ENCODE measurements at places on chromosomes 11 and 22.

DNA sequence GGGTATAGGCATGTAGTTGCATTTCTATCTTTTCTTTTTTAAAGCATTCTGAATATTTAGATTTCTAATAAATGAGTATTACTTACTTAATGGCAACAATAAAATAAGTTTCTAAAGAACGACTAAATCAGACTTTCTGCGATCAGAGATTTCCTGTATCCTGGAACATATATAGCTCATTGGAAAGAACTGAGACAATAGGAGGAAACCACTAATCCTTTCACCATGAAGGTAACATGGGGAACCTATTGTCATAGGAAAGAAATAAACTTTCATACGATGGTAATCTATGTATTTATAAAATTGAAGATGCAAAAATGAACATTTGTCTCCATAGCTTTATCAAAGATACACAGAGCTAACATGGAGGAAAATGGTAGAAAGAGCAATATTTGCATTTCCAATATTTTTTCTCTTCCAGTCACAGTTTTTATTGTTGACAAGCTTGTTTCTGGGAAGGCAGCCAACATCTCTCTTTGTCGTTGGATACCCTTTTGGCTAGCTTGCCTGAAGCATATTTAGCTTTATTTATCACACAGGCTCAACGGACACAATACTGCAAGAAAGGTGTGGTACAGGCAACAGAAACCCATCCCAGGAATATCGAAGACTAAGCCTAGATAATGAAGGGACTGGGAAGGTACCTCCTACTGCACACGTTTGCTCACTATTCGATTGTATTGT lies 293.3 kb upstream of the MPPED2 start:
- no peak for DNase-seq

- DNase-seq: no peak
Measured at GRCh38 chr11:65931773-65932557, 12.7 kb downstream of the DRAP1 start.

GRCh38 chr11:91902312-91902711 lies 322.3 kb upstream of the FAT3 start:
- DNase-seq: no peak

- DNase-seq: peak; percentile 25
Measured at GRCh38 chr22:39898997-39899396, 1.9 kb upstream of the GRAP2 start.

- DNase-seq: no peak
Measured at GRCh38 chr11:133078591-133079404, 453.5 kb downstream of the OPCML start.

- DNase-seq: no peak
Measured at GRCh38 chr11:45537614-45538013, 127.8 kb downstream of the CHST1 start.

GRCh38 chr22:40181323-40181722 lies 3.6 kb downstream of the TNRC6B start:
- no peak for DNase-seq

DNA sequence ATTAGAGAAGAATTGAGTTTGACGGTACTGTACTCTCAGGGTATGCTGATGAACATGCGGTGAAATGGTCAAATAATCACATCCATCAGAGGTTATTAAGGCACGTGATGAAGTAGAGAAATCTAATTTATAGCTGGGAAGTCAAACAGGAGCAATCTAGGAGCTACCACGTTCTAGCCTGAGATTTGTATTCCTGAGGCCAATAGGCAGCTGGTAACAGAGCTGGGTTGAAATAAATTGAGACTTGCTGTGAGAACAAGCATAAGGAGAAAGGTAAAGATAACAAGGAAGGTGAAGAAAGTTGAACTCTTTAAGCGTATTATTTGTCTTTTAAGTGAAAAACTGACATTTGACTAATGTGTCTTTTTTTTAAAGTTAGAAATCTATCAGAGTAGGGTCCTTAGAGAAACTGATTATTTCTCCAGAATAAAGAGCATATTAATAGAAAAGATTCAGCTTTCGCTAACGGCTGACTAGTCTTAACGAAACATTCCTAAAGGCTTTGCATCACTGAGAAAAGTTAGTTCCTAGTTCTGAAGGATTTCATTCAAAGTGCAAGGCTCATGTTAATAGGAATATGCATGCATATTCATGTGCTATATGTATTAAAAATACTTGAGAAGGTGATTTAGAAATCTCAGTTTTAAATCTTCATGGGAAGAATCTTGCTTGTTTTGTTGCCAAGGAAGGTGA lies 5.2 kb upstream of the WEE1 start:
- no peak for DNase-seq

DNA sequence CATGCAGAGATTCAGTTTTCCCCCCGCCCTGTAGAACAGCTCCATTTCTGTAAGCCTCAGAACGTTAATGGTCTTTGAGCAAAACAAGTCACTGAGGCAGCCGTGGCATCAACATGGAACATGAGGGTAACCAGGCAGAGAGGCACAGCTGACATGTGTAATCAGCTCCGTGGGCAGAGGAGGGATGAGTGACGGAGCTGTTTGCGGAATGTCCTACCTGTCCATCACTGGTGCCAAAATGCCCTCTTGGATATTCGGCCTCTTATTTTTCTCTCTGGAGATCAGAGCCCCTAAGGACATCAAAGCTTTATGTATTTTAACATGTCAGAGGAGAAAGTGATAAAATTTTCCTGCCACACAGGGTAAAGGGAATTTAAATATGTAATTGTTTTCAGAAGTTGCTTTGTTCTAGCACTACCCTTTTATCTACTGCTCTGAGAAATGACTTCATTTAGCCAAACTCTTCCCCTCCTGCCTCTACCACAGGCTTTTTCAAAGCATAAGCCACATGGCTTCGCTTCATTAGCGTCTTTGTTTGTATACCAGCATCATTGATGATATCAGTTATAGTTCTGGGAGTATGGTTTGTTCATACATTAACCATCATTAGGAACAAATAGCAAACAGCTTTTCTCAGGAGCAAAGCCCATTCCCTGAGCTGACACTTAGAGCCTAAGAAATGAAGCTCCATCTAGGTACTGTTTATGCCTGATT lies 32.9 kb downstream of the C11orf71 start:
- DNase-seq: no peak

GRCh38 chr11:46072172-46072964 lies 48.9 kb downstream of the PHF21A start:
- DNase-seq: no peak

GRCh38 chr22:35409783-35410662 lies 10.1 kb downstream of the MCM5 start:
- DNase-seq: peak; percentile 84

DNA sequence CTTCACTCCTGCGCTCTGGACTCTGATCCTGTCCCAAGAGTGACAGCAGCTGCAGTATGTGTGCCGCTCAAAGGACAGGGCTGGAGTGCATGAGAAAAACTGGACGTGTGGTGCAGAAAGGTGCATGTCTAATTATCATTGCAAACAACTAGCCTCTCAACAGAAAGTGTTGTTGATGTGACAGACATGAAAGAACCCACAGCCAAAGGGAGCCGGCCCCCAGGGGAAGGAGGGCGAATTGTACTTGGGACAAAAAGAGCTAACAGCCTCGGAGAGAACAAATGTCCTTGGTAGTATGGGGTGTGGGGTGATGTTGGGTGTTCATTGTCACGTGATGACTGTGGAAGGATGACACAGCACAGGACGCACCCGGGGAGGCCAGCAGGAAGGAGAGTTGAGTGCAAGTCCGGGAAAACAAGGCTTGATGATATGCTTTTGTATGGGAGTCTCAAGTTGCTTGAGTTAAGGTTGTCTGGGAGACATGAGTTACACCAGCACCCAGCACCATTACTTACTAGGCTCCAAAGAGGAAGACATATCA lies 325.5 kb downstream of the NTM start:
- DNase-seq: no peak

GRCh38 chr11:127392575-127392974 lies 392.0 kb upstream of the KIRREL3 start:
- no peak for DNase-seq

GRCh38 chr11:33932721-33933120 lies 40.8 kb upstream of the LMO2 start:
- no peak for DNase-seq

DNA sequence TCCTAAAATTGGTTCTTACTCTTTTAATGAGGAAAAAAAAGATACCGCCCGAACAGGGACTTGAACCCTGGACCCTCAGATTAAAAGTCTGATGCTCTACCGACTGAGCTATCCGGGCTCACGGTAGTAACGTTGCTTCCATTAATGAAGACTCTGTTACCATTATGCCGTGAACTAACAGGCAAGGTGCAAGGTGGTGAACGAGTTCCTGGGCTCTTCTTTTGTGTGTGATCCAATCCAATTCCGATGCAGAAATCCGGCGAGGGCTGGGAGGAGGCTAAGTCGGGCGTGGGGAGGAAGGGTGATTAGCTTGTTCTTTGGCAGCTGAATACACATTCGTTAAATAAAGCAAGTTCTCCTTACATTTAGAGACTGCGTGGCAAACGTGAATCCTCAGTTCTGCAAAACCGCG lies 49.0 kb downstream of the OR4D9 start:
- DNase-seq: peak; percentile 66

DNA sequence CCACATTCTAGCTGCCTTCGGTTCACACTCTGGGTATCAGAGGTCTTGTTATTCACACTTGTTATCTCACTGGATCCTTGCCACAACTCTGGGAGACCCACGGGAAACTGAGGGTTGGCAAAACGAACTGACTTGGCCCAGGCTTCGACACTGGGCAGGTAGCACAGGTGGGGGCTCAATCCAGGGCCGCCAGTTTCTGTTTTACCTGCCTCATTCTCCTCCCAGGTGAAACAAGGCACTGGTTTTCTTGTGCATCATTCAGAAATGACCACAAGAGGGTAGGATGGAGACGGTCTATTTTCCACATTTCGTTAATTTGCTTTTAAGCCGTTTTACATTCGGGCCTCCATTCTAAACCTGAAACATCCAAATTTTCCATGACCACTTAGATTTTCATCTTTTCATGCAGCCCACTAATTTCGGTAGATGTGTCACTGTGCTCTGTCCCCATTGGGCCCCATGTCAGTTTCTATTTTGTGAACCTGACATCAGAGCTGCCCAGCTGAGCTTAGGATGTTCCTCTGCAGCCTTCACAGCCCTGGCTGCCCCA lies 108.1 kb downstream of the KIAA1671 start:
- DNase-seq: no peak

GRCh38 chr22:35883031-35883620 lies 145.5 kb downstream of the RBFOX2 start:
- DNase-seq: no peak

GRCh38 chr22:19852177-19852781 lies 2.4 kb downstream of the GNB1L start:
- DNase-seq: no peak

DNA sequence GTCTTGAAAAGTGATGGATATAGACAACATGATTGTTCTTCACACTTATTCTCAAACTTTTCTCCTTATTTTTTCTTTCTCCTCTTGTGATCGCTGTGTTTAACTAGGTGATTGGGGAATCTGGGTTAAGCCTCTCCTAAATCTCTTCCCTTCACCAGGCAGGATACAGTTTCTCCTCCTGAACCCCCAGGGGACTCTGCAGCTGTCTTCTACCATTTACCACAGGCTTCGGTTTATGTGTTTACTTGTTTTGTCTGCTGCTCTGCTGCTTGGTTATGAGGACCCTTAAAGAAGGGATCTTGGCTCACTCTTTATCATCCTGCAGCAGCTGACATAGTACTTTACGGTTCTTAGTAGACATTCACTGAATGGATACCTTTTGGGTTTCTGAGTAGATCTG lies 124.2 kb downstream of the NCAM1 start:
- no peak for DNase-seq

DNA sequence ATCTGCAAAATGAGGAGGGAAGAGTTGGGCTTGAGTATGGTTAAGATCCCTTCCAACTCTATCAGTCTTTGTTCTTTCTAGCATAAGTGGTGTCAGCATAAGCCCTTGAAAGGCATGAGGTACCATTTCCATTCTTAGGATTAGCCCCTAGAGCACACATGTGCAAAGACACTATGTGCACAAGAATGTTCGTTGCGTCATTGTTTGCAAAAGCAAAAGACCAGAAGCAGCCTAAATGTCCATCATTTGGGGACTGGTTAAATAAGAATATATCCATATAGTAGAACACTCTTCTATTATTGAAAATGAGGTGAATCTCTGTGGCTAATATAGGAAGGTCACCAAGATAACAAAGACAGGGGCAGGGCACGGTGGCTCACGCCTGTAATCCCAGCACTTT lies 10.0 kb upstream of the KCTD14 start:
- DNase-seq: no peak

- DNase-seq: no peak
Measured at GRCh38 chr11:117923773-117924172, 5.4 kb downstream of the TMPRSS13 start.

GRCh38 chr11:77093987-77094840 lies 8.4 kb upstream of the OMP start:
- no peak for DNase-seq
